ENCODE measurements at places on chromosomes 4 and X.

GRCh38 chr4:100424376-100424775, 93.4 kb downstream of the EMCN start:
- no peak for DNase-seq

GRCh38 chr4:185950891-185951290, 118.1 kb upstream of the TLR3 start:
- no peak for DNase-seq

DNA sequence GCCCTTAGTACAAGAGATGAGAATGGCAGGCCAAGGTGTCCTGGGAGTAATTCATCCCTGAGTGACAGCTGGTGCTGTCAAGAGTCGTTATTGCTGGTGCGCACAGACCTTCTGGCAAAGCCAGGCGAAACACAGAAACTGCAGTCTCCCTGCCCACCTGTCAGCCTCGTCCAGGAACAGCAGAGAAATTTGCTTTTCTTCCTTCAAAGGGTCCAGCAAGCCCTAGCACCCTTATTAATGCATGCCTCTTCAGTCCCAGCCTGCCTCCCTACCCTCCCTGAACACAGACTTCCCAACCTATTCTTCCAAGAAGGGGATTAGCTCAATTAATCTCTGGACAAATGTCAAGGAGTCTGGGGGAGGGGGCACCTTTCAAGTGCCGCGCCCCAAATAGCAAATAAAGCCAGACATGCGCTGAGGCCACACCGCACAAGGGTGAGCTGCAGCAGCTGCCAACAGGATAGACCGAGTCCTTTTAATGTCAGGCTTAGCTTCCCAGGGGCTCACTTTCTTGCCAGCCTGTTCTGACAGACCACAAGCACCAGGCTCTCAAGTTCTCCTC, 250.7 kb upstream of the RASGEF1B start:
- DNase-seq: no peak

DNA sequence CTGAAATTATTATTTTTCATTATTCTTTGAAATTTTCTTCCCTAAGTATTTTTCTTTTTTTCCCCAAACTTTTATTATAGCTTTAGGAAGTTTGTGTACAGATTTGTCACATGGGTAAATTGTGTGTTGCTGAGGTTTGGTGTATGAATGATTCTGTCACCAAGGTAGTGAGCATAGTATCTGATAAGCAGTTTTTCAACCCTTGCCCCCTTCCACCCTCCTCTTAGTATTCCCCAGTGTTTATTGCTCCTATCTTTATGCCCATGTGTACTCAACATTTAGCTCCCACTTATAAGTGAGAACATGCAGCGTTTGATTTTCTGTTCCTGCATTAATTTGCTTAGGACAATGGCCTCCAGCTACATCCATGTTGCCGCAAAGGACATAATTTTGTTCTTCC, 103.9 kb upstream of the MAGEB2 start:
- no peak for DNase-seq

- no peak for DNase-seq
Measured at GRCh38 chr4:74503580-74503979, 58.6 kb downstream of the AREG start.
